Fibroblast of skin of scalp (primary cell): ENCODE measurements at places on chromosomes 5 and 9.
A peak's percentile ranks its signal among the peaks of the same experiment; 100 is the strongest.

DNA sequence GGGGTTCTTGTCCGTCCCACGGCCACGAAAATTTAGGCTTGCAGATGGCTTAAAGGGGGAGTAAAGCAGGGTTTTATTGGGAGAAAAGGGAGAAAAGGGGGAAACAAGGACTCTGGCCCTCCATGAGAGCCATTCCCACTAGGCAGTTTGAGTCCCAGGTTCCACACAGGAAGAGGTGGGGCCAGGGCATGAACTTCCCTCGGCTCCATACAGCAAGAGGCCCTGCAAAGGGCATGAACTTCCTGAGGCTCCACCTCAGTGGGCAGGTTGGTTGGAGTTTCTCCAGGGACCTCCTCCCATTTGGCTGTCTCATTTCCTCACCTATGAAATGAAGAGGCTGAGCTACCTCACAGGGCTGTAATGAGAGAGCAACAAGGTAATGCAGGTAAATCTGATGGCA, 229.7 kb downstream of the MAT2B start:
- DNase-seq = no peak

DNA sequence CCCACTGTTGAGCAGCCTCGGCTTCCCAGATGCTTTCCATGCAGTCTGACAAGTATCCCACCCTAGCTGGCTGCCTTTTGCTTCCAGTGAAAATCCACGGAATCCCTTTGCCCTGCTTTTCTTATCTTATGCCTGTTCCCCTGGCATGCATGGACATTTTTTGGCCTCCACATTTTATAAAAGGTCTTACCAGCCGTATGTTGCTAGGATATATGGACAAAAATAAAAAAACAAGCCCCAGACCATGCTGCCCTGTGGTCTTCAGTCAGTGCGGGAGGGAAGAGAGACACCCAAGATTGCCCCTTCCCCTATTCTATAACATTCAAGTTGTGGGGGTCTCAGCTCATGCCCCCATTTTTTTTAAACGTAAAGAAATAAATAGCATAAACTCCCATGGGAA, 129.6 kb downstream of the COL23A1 start:
- DNase-seq = no peak

GRCh38 chr9:95333426-95333825, 15.9 kb upstream of the FANCC start:
- no peak for DNase-seq

GRCh38 chr9:108441726-108442125, 414.1 kb downstream of the ACTL7B start:
- no peak for DNase-seq

DNA sequence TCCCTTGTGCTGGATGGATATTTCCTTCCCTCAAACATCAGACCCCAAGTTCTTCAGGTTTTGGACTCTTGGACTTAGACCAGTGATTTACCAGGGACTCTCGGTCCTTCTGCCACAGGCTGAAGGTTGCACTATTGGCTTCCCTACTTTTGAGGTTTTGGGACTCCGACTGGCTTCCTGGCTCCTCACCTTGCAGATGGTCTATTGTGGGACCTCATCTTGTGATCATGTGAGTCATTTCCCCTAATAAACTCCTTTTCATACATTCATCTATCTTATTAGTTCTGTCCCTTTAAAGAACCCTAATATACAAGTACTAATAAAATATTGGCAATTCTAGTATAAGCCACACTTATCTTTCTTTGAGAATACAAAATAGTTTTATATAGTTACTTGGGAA, 1078.9 kb downstream of the CDH12 start:
- DNase-seq = no peak

- DNase-seq = no peak
Measured at GRCh38 chr5:88140396-88140855, 128.2 kb downstream of the TMEM161B start.

- DNase-seq = peak; percentile 54
Measured at GRCh38 chr5:110880413-110880812, 141.6 kb downstream of the SLC25A46 start.

DNA sequence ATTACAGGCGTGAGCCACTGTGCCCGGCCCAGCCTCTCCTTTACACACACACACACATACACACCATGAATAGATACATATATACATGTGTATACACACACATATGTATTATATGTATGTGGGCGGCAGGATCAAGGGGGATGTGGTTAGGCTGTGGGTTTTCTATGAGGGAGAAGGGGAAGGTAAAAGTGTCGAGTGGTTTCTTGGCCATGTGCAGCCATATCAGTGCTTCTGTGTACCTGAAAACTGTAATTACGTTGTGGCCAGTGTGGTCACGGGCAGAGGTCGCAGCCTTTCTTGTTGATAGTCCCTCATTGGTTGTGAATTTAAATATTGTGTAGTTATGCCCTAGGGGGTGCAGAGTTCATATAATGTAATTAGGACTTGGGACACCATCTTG, 16.5 kb downstream of the CDK20 start:
- no peak for DNase-seq

DNA sequence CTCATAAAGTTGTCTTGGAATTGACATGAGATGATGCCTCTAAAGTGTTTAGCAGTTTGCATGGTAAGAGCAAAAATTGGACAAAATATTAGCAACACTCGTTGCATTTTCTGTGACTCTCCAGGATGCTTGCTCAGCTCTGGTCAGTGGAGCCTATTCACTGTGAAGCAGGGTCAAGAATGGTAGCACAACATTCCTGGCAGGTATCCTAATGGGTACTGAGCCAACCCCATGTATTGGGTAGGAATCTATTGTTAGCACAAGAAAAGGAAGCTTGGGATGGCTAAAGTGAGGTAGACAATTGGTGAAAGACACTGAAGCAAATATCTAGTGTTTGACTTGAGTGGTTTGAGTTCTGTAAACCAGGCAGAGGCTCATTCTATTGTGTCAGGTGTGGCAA, 10.4 kb upstream of the ACTBL2 start:
- no peak for DNase-seq

DNA sequence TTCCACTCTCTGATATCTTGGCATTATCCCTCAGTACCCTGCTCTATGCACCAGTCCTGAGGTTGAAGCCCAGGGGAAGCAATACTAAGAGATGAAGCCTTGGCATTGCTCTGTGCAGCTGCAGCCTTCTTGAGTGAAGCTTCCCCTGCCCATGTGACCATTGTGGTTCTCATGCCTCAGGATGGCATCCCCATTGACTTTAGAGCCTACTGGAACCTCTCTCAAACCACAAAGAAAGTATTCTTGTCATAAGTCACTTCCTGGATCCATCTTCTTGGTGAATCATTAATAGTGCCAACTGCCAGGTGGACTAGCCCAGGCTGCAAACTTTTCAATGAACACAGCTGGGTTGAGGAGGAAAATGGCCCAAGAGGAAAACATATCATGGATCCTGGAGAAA, 283.9 kb upstream of the RFX3 start:
- DNase-seq = peak; percentile 29

DNA sequence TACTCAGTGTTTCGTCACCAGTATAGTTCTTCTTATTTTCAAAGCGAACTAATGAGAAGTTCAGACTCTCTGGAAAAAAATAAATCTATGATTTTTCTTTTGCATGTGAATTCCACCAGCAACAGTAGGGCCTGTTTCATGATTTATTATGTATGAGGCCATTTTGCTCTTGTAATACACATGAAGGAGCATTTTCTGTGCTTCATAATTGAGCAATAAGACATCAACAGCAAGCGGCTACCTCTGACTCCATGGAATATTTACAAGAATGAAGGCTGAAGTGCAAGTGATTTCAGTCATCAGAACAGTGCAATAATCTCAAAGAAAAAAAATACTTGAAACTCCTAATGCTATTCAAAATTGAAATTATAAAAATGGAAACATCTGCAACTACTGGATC, 282.9 kb upstream of the EDIL3 start:
- DNase-seq = no peak
